Heart right ventricle (tissue), 16 donors: ENCODE measurements at places on chromosomes 11 and 22. TPM values are rescaled to one million over a fixed set of nuclear protein-coding genes. Genes with fewer than 3 reads are reported as not detected.

The GLB1L2 gene
- total RNA-seq: 0.31 TPM

The CHORDC1 gene
- total RNA-seq: 22.4 TPM

The DAGLA gene
- total RNA-seq: 3.3 TPM

The OR6A2 gene
- not detected for total RNA-seq

The PRRG4 gene
- 1.3 TPM for total RNA-seq

The SLC25A45 gene
- 6.6 TPM for total RNA-seq

The SYCE3 gene
- not detected for total RNA-seq

The CNTF gene
- 1.0 TPM for total RNA-seq

The OR51A2 gene
- total RNA-seq: not detected

The SLC29A2 gene
- total RNA-seq: 28.0 TPM

The POLR2F gene
- total RNA-seq: 68.9 TPM

The MS4A6A gene
- 168 TPM for total RNA-seq

The OR2AT4 gene
- not detected for total RNA-seq

The IGLL1 gene
- not detected for total RNA-seq
